ENCODE measurements at places on chromosomes 4 and X. TPM values are rescaled to one million over a fixed set of nuclear protein-coding genes. Genes with fewer than 3 reads are reported as not detected.

GRCh38 chr4:137626942-137627738, 94.8 kb upstream of the PCDH18 start:
- DNase-seq: no peak

DNA sequence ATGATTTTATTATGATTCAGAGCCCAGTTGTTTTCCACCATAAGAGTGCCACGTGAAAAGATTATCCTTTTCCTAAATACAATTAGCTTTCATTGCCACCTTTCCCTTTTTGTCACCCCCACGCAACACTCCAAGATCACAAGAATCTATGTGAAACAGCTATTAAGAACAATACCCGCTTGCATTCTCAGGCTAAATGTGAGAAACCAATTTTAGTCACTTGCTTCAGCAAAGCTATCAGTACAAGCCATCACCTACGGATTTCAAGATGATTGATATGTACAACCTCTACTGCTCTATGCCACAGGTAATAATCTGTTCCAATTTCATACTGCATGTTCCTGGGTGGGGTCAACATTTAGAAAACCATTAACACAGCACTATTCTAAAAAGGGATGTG, 2.5 kb downstream of the ATP11C start:
- no peak for DNase-seq

- no peak for DNase-seq
Observed at GRCh38 chrX:54301516-54301915, 56.3 kb downstream of the WNK3 start.

GRCh38 chrX:49257846-49258748, 6.4 kb downstream of the FOXP3 start:
- no peak for DNase-seq

DNA sequence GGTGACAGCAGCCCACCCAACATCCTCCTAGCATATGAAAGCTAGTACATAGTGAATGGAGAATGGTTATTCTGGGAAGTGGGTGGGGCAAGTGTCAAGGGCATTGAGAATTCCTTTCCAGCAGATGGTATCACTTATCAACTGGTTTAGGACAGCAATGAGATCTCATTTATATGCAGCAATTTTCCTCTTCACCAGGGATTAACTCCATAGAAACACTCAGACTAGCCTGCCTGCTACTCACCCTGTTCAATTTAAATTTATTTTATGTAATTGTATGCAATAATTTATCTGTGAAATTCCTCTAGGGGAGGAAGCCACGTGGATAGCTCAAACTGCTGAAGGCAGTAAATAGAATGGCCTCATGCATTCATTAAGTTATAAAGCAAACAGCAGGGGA, 101.6 kb upstream of the MID1IP1 start:
- DNase-seq: no peak

DNA sequence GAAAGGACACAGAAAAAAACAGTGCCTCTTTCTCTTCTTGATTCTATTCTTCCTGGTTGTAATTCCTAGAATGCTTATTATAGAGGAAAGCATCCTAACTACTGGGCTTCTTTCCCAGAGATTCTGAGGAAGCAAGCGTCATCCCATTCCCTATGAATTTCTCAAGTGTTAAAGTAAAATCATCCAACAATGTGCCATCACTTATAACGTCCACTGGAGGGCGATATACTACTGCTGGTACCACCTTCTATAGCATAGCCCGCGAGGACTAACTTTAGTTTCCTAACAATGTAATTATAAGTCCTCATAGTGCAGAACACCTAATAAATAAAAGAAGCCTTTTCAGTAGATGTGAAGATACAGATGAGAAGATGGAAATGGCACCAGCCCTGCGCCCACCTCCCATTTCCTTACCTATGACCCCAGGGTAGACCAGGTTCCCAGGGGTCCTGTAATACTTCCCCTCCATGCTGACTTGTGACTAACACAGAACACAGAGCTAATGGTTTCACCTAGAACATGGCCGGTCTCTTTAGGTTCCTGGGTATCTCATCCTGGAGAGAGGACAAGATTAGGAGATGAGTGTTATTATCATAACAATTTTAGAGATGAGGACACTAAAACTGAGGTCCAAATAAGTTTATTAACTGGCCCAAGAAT, 4.2 kb downstream of the CENPVL3 start:
- DNase-seq: no peak

DNA sequence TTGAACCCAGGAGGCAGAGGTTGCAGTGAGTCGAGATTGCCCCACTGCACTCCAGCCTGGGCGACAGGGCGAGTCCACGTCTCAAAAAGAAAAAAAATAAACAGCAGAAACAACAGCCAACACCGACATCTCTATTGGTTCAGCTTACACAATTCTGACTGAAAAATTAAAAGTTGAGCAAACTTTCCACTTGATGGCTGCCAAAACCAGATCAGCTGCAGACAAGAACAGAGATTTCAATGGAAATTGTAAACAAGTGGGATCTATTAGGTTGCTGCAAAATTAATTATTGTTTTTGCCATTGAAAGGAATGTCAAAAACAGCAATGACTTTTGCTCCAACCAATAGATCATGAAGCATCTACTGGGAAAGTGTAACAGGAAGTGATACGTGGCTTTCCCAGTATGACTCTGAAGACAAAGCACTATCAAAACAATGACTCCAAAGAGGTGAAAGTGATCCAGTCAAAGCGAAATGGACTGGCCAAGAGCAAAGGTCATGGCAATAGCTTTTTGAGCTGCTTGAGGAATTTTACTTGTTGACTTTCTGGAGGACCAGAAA, 26.3 kb downstream of the UPF3B start:
- no peak for DNase-seq

- no peak for DNase-seq
Observed at GRCh38 chr4:121330180-121330665, 50.6 kb downstream of the QRFPR start.

The ATP1B4 gene
- not detected for polyA plus RNA-seq

The SH2D1A gene
- 0.02 TPM for polyA plus RNA-seq

The PCDH11X gene
- not detected for polyA plus RNA-seq

The ALPK1 gene
- polyA plus RNA-seq: 4.2 TPM

The SATL1 gene
- 0.18 TPM for polyA plus RNA-seq
